ENCODE measurements at places on chromosomes 3 and 15.

- no peak for DNase-seq
Measured at GRCh38 chr3:159672728-159673688, 315.6 kb upstream of the IL12A start.

DNA sequence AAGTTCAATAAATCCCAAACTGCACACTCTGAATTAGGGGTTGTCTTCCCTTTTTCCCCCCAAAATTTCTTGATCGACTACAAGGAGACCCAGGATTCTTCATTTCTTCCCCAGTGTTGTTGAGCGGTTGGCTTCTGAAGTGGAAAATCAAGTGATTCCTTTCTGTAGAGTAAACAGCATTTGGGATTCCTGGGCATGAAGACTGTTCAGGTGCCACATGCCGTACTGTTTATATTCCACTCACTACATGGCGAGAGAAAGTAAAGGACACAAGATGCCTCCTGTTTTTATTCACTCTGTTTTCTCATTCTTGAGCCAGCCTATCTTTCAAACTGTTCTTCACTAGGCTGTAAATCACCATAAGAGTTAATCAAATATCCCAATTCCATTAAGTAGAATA lies 12.6 kb downstream of the FSTL1 start:
- no peak for DNase-seq

DNA sequence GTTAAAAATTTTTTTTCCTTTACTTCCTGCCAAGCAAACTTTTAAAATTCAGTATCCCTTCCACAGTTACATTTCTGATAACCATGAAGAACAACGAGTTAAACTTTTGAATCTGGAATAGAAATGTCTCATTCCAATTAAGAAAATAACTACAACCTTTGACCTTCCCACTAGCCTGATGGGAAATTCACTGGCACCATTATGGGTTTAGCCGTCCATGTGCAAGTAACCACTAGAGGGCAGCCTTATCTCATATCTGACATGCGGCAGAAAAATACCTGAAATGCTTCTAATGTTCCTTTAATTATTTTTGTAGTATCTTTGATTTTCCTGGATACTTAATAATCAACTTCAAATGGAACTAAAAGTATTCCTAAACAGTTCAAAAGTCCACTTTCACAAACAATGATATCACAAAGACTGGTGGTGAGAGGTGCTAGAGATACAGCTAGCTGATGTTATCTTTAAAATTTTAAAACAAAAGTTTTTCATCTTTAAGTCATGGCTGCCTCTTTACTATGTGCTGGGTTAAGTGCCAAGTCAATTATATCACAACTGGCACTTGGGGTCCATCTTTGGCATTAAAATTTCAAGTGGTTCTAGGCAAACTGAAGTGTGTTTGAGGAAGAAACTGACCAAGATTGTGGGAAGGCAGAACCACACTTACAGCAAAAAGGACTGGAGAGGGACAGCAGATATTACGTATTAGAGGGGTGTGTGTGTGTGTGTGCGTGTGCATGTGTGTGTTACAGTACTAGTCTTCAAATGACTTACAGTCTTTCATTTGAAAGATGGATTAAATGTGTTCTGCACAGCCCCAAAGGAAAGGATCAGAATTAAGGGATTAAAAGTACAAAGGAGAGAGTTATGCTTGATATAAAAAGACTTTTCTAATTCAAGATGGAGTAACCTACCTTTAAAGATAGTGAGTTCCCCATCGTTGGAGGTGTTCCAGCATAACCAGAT lies 107.1 kb upstream of the ICE2 start:
- peak; percentile 72 for DNase-seq

DNA sequence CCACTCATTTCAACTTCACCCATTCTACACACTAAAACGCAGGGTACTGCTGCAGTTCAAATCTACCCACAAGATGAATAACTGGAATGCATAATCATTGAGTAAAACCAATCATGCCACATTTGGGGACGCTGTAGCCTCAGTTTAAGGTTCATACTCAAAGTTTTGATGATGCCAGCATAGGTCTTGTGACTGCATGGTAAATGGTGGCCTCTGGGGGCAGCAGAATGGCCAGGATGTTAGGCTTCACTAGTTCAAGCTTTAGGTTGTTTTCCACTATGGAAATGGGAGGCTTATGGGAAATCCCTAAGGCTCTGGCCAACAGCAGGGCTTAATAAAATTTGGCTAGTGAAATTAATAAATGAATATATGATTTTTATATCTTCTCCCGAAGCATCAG lies 104.3 kb upstream of the TSC22D2 start:
- DNase-seq = no peak

DNA sequence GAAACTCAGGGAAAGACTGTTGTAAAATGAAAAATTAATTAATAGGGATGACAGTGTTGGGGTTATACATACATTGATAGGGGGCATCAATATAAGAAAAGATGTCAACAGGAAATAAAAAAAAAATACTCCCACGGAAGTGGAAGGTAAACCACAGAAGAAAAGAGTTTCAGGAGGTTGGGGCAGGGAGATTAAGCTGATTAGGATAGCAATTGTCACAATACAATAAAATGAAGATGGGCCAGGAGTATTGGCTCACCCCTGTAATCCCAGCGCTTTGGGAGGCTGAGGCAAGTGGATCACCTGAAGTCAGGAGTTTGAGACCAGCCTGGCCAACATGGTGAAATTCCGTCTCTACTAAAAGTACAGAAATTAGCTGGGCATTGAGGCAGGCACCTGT lies 536.1 kb downstream of the AGBL1 start:
- DNase-seq = no peak

- no peak for DNase-seq
Measured at GRCh38 chr3:176041812-176042211, 1155.5 kb downstream of the TBL1XR1 start.

DNA sequence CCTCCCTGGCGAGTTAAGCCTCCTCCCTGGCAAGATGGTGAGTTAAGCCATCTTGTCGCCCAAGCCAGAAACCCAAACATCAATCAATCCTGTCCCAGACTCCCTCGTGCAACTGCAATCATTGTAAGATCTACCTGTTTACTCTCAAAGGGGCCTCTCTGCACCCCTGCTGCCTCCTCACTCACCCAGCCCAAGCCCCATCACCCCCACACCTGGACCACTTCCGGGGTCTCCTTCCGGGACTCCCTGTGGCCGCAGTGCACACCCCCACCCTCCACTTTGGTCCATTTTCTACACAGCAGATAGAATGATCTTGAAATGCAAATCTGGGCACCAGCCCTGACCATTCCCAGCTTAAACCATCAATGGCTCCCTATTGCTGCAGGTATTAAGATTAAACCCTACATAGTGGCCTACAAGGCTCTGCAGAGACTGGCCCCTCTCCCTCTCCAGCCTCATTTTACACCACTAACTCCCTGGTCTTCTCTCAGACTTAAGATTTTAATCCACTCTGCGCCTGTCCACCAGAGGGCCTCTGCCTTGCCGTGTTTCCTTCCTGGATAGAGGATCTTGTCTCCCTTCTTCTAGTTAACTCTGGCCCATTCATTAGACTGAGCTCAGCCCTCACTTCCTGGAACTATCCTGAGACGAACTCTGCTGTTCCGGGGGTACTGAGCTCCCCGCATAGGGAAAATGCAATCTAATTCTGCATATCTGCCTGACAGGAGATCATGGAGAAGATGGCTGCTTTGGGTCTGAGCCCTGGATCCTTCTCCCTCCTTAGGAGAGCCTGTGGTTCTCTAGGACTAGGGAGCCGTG lies 41.9 kb upstream of the SLC6A1 start:
- no peak for DNase-seq

- no peak for DNase-seq
Measured at GRCh38 chr3:107988460-107989175, 102.2 kb downstream of the CD47 start.

DNA sequence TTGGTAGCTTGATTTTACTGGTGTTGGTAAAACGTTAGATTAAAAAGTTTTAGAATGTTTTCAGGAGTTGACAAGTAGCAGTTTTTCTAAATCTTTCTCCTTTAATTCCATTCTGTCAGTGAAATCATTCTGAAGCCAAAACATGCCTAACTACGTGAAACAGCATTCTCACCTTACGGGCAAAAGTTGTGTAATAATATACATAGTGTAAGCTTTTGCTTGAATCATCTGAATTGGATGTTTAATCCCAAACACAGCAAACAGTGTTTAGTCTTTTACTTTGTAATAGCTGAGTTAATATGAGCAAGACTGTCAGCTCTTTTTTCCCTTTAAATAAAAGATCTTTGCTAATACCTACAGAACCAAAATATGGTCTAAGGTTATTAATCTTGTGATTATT lies 100.6 kb downstream of the CYP19A1 start:
- no peak for DNase-seq

DNA sequence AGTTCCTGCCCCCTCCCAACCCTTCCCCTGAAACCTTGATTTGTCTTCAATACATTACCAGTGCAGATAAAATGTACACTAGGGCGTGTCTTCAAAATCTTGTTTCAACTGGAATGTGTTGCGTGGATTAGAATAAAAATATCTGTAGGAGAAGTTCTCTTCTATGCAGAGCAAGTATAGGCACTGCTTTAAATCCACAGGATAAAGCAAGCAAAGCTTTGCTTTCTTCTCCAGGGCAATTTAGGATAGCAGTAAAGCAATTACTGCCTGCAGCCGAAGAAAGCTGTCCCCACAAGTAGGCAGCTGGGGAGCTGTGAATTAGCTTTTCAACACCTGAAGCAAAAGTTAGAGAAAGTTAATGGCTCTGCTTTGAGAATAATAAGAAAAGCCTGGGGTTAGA lies 329.7 kb upstream of the KCNMB2 start:
- DNase-seq = no peak

GRCh38 chr3:151169262-151169947 lies 33.6 kb downstream of the GPR171 start:
- DNase-seq = no peak

DNA sequence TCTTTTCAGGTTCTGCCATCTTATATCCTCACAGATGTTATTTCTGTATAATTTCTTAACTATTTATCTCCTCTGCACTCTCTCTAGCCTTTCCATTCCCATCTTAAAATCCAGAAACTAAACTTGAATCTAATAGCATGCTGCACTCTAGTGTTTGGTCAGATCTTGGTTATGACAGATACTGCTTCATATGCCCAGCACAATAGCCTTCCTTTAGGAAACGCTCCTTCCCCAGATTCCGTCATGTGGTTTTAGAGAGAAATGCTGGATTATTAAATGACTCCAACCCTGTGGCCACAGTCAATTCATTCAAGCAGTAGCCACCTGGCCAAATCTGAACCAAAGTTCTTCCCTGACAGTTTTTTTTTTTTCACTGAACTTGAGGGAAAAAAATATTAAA lies 19.4 kb downstream of the RASGRP1 start:
- no peak for DNase-seq

GRCh38 chr15:47410247-47410646 lies 307.1 kb upstream of the SEMA6D start:
- no peak for DNase-seq

GRCh38 chr15:78909791-78910228 lies 35.0 kb downstream of the CTSH start:
- peak; percentile 47 for DNase-seq

- peak; percentile 47 for DNase-seq
Measured at GRCh38 chr3:153284282-153284938, 122.4 kb downstream of the RAP2B start.

- no peak for DNase-seq
Measured at GRCh38 chr15:91947293-91947679, 93.8 kb downstream of the SLCO3A1 start.

DNA sequence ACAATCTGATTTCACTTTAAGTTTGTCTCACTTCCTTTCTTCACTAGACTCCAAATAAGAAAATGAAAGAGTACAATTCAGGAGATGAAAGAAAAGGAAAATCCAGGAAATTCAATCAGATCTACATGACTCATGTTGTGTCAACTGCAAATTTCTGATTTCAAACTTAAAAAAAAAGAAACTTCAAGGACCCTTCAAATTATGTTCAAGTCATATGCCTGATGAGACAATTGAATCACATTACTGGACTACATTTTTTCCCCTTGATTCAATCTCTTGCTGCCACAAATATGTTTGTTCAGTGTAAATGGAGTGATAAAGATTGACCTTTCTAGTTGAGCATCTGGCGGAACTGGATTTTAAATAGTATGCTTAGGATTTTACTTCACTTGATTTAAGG lies 37.4 kb downstream of the FRMD5 start:
- DNase-seq = no peak

DNA sequence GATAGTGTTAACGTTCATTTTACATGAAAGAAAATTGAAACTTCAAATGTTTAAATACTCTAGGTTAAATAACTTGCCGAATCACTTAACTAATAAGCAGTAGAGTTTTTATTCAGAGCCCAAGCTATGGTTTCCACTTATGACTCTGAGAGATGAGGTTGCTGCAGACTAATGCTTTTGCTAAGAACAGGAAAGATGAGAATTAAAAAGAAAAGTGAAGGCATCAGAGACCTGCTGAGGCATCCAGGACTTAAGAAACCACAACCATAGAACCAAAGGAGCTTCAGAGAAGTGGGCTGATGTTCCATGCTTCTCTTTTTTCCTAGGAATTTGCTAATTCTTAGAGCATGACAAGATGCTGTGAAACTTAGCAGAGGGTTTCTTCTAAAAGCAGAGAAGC lies 9.5 kb downstream of the HMG20A start:
- DNase-seq = no peak

- no peak for DNase-seq
Measured at GRCh38 chr3:113158171-113158570, 53.2 kb upstream of the BOC start.

- peak; percentile 75 for DNase-seq
Measured at GRCh38 chr3:172511783-172512762, 11.2 kb downstream of the TNFSF10 start.

- peak; percentile 78 for DNase-seq
Measured at GRCh38 chr3:52052831-52053306, 3.5 kb downstream of the DUSP7 start.

DNA sequence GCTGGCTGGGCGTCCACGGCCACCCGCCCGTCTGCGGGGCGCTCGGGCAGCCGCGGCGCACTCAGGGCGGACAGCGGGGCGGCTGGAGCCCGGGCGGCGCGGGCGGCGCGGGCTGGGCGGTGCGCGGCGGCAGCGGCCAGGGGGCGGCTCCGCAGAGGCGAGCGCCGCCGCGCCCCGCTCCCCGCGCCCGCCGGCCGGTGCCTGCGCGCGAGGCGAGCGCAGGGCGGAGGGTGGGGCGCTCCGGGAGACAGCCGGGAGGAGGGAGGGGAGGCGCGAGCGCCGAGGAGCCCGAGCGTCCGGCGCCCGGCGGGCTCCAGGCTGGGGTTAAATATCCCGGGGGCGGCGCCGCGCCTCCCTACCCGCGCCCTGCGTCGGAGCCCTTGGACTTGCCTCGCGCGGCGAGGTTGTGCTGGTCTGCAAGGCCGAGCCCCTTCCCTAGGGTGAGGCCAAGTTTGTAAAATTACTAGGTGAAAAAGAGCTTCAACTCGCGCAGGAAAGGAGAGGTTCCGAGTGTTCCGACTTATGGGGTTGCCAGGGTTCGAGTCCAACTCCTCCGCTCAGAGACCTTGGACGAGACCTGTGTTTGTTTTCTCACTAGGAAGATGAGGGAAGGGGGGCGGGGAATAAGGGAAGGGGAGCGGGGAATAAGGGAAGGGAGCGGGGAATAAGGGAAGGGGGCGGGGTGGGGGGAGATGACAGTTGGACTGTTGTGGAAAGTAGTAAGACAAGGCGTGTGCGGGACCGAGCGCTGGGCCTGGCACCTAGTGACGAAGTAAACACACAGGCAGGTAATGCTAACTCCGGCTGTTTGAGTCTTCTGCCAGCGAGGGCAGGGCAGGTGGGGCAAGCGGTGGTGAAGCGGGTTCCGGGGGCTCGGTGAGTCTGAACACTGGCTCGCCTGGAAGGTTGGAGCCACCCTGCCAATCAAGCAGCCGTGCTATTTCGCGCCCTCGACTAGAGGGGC lies at the start of gene TNFAIP8L3:
TSS of gene TNFAIP8L3 (minus strand) at position 301 of the 964 bp plus-strand sequence. CDS start 311 bp downstream, outside the sequence.
- no peak for DNase-seq
